Lower lobe of right lung (tissue), 2 donors: ENCODE measurements at places on chromosomes 2 and 18. TPM values are rescaled to one million over a fixed set of nuclear protein-coding genes. Genes with fewer than 3 reads are reported as not detected.

GRCh38 chr2:197556456-197556855 lies 40.6 kb downstream of the MOB4 start:
- H3K36me3 ChIP-seq, result peaks cover 45% of the 10 kb centered on the region
- no peak for DNase-seq
- H3K27ac ChIP-seq, result no peak overlapping the region

- no peak overlapping the region for H3K27ac ChIP-seq
- no peak for DNase-seq
- H3K4me1 ChIP-seq, result no peaks in the 10 kb centered on the region
- no peaks in the 10 kb centered on the region for H3K27me3 ChIP-seq
- H3K4me3 ChIP-seq, result no peak overlapping the region
Observed at GRCh38 chr2:129910446-129911362, 68.8 kb upstream of the RAB6C start.

NPAS2 gene
- 10.1 TPM for total RNA-seq

TUBA4B gene
- 3.5 TPM for total RNA-seq

GRCh38 chr2:176997074-176997791 lies 215.4 kb upstream of the HNRNPA3 start:
- no peaks in the 10 kb centered on the region for H3K36me3 ChIP-seq
- H3K27ac ChIP-seq, result no peak overlapping the region
- no peak for DNase-seq
- H3K27me3 ChIP-seq, result no peaks in the 10 kb centered on the region

TMEM178A gene
- 3.2 TPM for total RNA-seq

ACMSD gene
- not detected for total RNA-seq

NOL4 gene
- 0.56 TPM for total RNA-seq

SESTD1 gene
- 107 TPM for total RNA-seq

DNA sequence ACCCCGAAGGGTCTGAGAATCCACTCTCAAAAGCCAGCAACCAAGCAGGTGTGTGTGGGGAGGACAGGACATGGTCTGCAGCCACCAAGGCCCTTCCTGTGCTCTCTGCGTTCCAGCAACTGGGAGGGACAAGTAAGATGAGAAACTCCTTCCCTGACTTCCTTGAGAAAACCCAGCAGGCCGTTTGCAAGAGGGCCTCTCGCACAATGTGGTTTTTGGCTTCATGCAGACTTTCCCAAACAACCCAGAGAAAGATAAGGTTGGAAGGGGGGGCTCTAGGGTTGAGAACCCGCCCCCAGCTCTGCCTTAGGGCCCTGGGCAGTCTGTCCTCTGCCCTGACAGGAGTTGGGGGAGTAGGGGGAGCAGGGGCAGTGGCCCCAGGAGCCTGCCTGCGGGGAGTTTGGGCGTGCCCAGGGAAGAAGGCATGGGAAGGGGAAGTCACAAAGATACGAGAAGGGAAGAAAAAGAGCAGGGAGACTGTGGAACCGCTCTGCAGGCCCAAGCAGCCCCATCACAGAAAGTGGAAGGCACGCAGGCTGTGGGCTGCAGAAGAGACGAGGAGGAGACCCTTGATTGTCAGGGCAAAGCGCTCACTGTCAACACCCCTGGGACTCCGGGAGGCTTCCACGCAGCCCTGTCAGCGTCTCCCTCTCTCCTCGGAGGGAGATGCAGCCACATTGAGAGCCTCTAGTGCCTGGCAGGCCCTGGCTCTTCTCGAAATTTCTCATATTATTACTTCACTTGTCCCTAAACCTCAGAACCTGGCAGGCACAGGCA lies 99.8 kb downstream of the SMAD7 start:
- H3K36me3 ChIP-seq, result no peaks in the 10 kb centered on the region
- H3K4me1 ChIP-seq, result peaks cover 57% of the 10 kb centered on the region
- no peak for DNase-seq

MALT1 gene
- total RNA-seq, result 23.1 TPM

RNU2-63P gene
- total RNA-seq, result not detected

GRCh38 chr2:12035029-12035720 lies 288.7 kb downstream of the LPIN1 start:
- no peak overlapping the region for H3K27ac ChIP-seq
- no peaks in the 10 kb centered on the region for H3K4me1 ChIP-seq
- DNase-seq, result no peak
- no peaks in the 10 kb centered on the region for H3K36me3 ChIP-seq
